ENCODE measurements at places on chromosomes 2 and 18.

GRCh38 chr2:128264881-128265607, 53.6 kb downstream of the HS6ST1 start:
- DNase-seq: no peak

DNA sequence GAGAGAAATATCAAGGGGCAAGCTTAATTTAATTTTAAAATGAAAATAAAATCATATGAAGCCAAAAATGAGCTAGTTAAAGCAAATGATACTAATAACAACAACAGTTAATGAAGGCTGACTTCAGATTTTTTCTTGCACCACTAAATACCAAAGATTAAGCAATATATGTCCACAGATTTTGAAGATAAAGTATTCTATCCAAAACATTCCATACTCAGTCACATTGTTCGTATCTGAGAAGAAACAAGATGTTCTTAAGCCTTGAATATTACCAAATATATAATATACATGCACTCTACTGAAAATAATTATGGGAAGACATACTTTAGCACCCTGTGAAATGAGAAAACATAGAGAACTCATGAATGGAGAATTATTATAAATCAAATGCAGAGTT, 593.3 kb upstream of the SYT4 start:
- no peak for DNase-seq

- no peak for DNase-seq
Observed at GRCh38 chr18:28078298-28078697, 98.6 kb downstream of the CDH2 start.

DNA sequence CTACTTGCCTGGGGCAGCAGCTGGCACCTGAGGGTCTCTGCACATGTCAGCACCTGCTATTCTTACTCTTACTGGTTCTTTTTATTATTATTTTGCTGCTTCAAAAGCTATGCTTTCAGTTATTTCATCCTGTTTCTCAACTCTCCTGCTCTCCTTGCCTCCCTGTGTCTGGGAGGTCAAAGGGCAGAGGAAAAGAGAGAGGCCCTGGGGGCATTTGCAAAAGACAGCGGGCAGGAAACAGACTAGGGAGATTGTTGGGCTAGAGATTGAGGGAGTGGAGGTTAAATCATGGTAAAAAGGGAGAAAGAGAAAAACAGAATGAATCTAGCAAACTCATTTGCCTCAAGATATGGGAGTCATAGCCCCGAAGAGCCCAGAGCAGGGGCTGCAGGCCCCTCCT, 21.1 kb upstream of the RPL31 start:
- DNase-seq: no peak

DNA sequence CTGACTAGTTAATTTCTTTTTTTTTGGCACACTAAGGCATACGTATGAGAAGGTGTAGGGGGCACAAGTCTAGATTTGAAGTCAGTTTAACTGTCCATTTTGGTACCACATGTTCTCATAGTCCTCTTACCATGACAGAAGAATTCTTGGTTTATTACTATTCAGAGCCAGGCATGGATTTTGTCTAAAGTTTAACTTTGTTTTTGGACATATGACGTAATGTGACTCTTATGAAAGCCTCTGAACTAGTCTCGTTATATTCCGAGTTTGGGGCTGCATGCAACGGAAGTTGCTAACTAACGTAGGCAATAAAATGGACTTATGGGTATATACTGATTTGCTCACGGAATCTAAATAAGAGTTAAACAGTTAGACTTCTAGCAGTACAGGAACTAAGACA, 62.9 kb downstream of the MSTN start:
- DNase-seq: no peak

GRCh38 chr2:67851016-67851415, 211.8 kb downstream of the C1D start:
- no peak for DNase-seq

DNA sequence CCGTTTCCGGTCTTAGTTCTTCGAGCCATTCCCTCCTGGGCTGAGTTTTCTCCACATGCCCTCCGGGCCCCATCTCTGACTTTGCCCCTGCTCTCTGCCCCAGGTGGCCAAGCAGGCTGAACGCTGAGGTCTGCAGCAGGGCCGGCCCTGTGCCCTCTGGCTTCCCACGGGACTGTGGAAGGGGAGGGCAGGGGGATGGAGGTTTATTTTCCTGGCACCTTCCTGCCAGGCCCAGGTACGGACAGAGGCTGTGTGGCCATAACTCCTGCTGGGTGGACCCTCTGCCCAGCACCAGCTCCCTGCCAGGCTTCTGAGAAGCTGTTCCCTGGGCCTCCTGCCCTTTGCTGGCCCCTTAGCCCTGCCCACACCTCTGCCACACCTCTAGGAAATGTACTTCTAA, 164.0 kb downstream of the TFCP2L1 start:
- no peak for DNase-seq

Measured in SHP77 treated with DMSO at 0.1 percent for 48 hours (cell line).